ENCODE measurements at places on chromosomes 1 and 21.

DNA sequence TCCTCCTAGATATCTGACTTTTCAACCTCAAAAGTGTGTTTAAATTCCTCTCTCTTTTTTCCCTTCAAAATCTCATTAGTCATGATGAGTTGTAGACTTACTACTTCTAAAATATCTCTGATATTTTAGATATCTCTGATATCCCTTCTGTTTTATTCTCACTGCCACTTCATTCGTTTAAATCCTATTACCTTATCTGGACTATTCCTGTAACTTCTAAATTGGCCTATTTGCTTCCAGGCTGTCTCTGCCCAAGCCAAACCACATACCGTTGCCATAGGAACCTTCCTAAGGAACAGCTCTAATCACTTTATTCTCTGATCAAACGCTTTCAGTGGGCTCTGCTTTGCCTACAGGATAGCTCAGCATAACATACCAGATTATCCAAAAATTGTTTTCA is 333.1 kb upstream of the CHRM3 start:
- no peak for DNase-seq

- no peak for DNase-seq
Measured at GRCh38 chr1:223763881-223764280, 51.5 kb downstream of the CAPN2 start.

- no peak for DNase-seq
Measured at GRCh38 chr1:188444526-188444925, 1615.8 kb downstream of the PLA2G4A start.

DNA sequence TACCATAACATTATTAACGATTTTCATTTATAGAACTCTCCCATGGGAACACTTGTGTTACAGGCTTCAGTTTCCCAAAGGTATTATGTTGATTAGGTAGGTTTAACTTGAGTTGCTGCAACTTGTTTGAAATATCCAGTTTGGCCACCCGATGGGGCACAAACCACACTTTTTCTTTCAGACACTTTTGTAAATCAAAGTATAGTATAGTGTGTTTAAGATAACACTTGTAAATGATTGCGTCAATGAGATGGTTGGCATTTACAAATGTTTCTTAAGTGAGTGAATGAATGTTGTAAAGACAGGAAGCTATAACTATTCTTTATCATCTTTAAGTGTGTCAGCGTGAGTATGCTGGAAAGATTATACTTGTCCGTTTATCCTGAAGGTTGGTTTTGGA is 4.3 kb downstream of the XPR1 start:
- no peak for DNase-seq

DNA sequence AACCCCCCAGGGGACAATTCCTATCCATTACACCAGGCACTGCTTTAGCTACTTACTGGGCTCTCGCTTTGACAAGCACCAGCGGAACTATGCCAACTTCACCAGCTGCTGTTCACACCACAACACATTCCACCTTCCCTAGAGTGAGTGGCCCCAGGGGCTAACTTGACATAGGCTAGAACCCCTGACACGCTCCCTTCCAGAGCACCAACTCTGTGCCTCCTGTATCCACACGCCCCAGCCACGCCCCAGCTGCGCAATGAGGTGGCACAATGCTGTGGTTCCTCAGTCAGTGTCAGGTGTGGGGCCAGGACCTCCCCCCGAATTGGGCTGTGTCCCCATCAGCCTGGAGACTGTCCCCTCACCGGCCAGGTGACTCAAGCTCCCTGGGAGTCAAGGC is 11.7 kb upstream of the FGR start:
- DNase-seq = no peak

DNA sequence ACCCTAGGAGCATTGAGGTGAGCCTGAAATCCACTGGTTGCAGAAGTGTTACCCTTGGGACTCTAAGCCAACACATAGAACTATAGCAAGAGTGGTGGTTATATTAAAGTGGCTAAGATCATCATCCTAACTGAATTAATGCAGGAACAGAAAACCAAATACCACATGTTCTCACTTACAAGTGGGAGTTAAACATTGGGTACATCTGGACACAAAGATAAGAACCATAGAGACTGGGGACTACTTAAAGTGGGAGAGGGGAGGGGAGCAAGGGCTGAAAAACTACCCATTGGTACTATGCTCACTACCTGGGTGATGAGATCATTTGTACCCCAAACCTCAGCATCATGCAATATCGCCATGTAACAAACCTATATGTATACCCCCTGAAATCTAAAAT is 100.0 kb downstream of the SLC25A24 start:
- DNase-seq = no peak

DNA sequence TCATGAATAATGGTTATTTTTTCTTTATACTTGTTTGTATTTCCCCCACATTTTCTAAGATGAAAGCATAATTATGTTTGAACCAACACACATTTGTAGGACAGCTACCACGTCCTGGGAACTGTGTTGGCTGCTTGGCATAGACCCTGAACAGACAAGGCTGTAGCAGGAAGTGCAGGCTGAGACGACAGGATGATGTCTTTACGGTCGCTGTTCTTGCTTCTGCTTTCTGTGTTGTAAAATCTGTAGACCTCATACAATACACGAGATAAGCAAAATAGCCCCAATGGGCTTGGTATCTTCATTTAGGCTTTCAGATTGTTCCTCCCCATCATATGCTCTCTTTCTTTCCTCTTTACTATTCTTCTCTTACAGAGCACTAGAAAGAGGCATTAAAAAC is 23.3 kb upstream of the OTUD3 start:
- no peak for DNase-seq

- no peak for DNase-seq
Measured at GRCh38 chr1:181089017-181089675, 646 bp downstream of the IER5 start.

- no peak for DNase-seq
Measured at GRCh38 chr1:248691567-248692155, 10.9 kb downstream of the OR14I1 start.

GRCh38 chr21:36190736-36191135 is 34.1 kb downstream of the DOP1B start:
- no peak for DNase-seq

DNA sequence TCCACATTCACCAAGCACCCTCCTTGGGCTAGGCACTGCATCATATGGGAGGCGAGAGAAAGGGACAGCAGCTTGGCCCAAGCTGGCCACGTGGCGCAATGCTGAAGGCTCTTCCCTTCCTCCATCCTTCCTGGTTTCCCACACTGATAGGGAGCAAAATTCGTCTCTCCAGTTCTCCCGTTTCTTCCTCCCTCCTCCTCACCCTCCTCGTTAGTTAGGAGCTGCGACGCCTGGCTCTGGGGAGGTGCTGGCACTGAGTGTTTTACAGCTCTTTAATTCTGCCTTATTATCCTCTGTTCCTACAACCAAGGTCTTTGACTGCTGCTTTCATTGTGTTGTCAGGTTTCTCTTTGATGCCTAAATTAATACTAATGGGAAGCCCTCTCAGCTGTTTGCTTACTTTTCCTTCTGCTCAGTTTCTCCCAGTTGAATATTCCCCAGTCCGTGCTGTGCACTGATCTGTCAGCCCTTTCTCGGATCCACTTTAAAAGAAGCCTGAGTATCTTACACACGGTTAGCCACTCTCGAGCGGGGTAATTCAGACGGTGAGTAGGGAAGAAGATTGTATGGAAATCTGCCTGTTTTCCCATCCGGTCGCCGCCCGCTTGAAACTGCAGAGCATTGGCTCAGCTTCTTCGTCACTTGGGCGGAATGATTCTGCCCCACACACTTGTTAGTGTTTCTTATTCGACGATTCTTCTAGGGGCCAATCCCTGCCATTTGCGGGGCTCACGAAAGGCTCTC is 56.2 kb upstream of the SMYD2 start:
- no peak for DNase-seq

- DNase-seq = peak; percentile 97
Measured at GRCh38 chr1:200669314-200670241, at the start of gene DDX59. Gene DDX59, minus strand, starts transcription at chr1:200669907. Its CDS starts 3,167 bp downstream, at chr1:200666740.

GRCh38 chr21:15206514-15206913 is 141.7 kb upstream of the NRIP1 start:
- no peak for DNase-seq

DNA sequence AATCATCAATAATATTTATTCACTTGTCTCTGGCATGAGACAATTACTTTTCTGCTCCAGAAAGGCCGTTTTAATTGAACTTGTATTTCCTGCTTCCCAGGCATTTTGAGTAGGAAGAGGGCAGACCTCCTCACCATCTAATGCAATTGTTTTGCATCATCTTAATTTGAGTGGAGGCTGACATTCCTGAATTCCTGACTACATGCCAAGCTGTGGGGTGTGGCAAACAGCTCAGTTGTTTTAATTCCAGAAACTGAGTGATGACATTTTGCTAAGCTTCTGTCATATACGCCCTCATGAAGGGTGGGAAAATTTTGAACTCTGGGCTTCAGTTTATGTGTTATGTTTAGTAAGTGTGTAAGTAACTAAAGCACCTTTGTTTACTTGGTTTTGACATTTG is 125.4 kb upstream of the USP25 start:
- DNase-seq = no peak

DNA sequence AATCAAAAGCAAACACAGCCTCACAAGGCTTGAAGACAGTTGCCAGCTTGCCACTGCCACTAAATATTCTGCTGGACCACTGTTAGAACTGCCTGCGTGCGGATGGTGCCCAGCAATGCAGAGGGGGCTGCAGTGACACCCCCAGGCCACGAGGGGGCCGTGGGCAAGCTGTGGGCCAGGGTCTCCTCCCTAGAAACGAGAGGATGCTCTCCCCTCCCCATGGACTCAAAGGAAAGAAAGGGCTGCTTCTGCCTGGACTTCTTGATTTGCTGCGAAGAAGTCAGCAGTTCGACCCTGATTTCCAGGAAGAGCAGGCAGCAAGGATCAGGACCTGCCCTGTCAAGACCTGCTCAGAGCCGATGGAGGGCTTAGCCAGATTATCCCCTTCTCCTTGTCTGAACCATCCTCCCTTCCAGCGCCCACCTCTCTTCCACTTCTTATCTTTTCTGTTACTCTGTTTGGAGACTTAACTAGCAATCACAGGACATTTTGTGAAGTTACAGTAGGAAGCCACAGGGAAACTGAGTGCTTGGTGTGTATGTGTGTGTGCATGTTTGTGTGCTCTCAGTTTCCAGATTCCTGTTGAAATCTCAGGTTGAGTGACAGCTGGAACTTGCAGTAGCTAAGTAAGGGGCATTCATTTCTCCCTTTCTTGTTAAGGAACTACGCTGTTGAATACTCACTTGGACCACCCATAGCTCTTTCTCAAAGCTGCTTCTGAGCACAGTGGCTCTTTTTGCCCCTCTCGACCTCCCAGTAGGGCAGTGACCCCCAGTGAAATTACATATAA is 2.7 kb downstream of the MAN1C1 start:
- no peak for DNase-seq

GRCh38 chr1:215631040-215631439 is 63.9 kb downstream of the KCTD3 start:
- no peak for DNase-seq

GRCh38 chr21:45607021-45607908 is 36.3 kb upstream of the PCBP3 start:
- no peak for DNase-seq

GRCh38 chr1:6184083-6184783 is 4.1 kb upstream of the CHD5 start:
- DNase-seq = no peak

DNA sequence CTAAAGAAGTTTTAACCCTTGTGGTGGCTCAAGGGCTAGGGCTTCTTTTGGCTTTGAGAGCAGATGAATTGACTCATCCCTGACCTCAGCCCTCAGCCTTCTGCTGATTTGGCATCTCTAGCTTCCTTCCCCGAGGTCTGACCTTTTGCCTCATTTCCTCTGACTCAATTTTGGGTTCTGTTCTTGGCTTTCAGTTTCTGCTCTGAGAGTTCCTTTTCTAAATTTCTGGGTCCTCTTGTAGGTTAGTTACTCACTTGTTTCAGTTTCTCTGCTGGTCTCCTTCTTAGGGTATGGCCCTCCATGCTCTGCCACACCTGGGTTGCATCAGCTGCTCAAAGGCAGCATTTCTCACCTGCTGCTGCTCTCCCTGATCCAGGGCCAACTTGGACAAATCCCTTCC is 19.4 kb downstream of the PDE4B start:
- peak; percentile 41 for DNase-seq

- no peak for DNase-seq
Measured at GRCh38 chr1:11308699-11309224, 35.8 kb downstream of the UBIAD1 start.

DNA sequence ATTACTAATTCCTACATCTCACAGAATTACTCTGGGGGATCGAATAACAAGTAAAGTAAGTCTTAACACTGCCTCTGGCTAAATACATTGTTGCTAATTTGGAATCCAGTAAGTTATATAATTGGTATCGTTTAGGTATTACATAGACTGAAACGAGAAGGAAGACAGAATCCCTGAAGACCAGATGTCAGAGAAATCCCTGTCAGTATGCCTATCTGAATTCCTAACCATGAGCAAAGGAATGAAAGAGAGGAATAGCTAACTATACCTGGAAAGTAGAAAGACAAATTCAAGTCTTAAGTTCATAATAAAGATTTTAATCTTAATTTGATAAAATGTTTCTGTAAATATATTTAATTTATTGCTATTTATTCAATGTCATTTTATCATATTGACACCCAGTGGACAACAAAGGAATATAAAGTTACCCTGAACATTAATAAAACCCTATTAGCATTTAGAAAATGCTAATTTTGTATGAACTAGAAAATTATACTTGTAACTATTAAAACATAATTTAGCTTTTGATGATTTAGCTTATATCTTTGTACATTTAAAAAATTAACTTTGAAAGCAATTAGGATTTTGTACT is 11.4 kb downstream of the DEPDC1 start:
- DNase-seq = no peak

DNA sequence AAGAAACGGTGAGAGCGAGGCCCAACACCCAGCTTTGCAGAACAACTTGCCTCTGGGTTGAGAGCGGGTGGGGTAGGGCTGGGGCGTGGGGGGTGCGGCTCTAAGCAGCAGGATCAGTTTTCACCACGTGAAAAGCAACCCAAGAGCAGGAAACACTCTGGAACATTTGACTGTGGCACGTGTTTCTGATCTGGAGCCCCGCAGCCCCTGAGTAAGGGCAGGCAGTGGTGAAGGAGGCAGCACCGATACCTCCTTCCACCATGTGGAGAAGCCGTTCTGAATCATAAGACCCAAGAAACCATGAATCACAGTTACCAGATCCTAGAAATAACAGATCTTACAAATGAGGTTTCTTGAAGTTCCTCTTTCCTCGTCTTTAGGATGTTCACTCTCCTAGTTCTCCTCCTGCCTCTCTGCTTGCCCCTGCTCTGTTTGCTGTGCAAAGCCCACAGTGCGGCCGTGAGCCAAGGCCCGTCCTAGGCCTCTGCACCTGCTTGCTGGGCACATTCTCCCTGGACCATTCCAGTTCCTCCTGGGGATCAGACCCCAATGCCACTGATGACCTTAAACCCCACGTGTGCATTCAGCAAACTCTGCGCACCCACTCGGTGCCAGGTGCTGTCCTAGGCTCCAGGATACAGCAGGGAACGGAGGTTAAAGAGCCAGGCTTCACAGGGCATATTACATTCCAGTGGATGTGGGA is 31.9 kb downstream of the SLC1A7 start:
- DNase-seq = no peak

DNA sequence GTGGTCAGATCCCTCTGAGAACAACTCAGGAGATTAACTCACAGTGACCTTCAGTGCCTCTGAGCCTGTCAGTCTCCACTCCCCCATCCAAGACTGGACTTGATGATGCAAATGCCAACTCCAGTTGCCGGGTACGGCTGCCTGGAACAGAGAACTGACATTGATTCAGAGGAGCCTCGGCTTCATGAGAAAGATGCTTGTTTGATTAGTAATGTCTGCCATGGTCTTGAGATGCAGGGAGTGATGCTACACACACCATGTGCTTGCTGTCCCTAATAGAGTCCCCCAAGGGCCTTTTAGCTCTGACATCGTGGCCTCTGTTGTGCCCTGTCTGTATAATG is 51.8 kb upstream of the LRP8 start:
- DNase-seq = no peak

Data from AG09319 (cell line).